ENCODE measurements at places on chromosomes 2 and 18. TPM values are rescaled to one million over a fixed set of nuclear protein-coding genes. Genes with fewer than 3 reads are reported as not detected.

The ACMSD gene
- total RNA-seq: not detected

DNA sequence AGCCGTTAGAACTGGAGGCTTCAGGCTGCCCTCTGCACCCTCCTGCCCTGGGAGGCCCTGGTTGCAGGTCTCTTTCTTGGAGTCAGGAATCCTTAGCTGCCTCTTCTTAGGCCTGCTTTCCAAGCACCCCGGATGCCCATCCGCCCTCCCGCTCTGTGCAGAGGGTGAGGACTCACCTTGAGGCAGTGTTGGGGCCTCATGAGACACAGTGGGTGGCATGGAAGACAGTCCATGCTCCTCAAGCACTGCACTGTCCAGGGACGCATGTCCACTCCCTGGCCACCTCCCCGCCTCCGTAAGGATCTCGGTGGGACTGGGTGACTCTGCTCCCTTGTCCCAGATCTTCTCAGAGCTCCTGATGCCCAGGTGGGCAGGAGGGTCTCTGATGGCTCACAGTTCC, 5.7 kb upstream of the TRAF3IP1 start:
- DNase-seq: no peak

- no peak for DNase-seq
Measured at GRCh38 chr2:70785137-70785911, 5.1 kb downstream of the FIGLA start.

The EGR4 gene
- total RNA-seq: 1.2 TPM

DNA sequence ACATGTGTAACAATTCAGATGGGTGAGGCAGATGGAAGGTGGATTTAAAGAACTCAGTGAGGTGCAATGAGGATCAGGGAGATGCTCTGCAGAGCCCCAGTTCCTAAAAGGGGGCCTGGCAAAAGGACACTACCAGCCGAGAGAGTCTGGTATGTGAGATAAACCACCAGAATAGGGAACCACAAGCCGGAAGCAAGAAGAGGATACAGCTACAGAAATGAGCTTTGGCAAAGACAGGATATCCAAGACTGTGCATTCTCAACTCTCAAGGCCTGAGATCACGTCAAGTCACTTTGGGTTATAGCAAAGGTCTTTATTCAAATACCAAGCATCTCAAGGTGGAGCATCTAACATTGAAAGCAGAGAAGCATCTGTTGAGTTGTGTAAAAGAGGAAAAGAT, 293.5 kb downstream of the ARHGAP15 start:
- DNase-seq: no peak

DNA sequence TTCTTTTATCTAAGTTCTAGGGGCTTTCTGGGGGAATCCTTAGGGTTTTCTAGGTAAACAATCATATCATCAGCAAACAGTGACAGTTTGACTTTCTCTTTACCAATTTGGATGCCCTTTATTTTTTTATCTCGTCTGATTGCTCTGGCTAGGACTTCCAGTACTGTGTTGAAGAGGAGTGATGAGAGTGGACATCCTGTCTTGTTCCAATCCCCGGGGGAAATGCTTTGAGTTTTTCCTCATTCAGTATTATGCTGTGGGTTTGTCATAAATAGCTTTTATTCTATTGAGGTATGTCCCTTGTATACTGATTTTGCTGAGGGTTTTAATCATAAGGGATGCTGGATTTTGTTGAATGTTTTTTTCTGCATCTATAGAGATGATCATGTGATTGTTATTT, 549.5 kb downstream of the EPHA4 start:
- DNase-seq: no peak

DNA sequence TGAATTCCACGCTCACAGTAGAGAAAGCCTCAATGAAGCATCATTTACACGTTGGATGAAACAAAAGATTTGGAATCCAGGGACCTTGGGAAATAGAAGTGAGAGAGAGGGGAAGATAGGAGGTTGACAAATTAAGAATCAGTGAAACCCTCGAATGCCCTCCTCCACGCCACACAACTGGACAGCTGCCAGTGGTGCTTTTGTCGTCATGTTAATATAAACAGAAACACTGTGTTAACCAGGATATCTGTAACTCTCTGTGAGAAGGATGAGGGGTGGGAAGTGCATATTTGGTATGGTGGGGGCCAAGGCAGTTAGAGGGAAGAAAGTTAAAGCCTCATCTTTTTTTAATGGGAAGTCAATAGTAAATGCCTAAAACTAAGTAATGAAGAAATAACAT, 108.7 kb downstream of the GFPT1 start:
- DNase-seq: no peak

DNA sequence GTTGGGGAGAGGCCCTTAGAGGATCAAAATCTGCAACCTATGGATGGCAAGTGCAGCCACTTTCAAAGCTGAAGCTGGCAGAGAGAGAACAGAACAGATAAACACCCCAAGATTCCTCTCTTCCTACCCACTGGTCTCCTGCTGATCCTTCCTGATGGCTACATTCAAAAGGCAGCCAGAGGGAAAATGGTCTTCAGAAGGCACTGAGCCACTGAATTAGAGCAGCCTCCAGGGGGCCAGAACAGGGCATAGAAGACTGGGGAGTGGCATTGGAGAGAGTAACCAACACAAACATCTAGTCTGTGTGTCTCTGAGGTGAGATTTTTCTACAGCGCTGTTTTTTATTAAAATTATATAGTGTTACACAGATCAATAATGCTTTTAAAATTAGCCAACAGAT, 432.6 kb downstream of the PARD3B start:
- DNase-seq: no peak

GRCh38 chr2:20190170-20190569, 34.8 kb downstream of the SDC1 start:
- DNase-seq: no peak

DNA sequence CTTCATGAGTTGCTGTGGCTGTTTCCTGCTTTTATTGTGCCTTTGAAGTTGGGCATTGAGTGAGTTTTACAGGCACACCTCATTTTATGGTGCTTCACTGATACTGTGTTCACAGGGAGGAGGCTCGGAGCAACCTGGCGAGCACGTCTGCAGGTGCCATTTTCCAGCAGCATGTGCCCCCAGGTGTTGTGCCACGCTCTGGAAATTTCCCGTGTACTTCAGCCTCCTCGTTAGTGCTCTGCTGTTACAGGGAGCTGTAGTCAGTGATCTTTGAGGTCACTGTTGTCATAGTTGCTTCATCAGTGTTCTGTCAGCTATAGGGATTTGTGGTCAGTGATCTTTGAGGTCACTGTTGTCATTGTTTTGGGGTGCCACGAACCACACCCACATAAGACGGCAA, 20.1 kb downstream of the CTDP1 start:
- no peak for DNase-seq

The FANCL gene
- total RNA-seq: 37.4 TPM

DNA sequence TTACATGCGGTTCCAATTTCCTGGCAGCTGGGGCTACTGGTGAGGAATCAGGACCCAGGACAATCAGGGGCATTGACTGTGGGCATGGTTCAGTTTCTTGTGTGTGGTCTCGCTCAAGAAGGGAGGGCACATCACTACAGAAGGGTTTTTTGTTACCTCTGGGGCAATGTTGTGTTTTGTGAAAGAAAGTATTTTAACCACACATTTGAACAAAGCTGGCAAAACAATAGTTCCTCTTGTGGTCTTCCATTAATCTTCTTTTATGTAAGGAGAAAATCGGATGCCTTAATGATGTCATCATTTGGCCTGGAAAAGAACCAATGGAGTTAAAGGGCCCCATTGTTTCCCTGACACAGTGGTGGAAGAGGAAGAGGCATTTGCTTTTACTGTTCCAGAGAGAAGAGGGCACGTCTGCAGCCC, 197.4 kb downstream of the SH3BP4 start:
- DNase-seq: peak; percentile 24

GRCh38 chr2:229407170-229407569, 136.1 kb upstream of the PID1 start:
- no peak for DNase-seq

GRCh38 chr2:189350540-189351209, 90.6 kb upstream of the WDR75 start:
- DNase-seq: no peak

GRCh38 chr2:74168739-74169138, 9.9 kb downstream of the MOB1A start:
- no peak for DNase-seq

- DNase-seq: no peak
Measured at GRCh38 chr18:46060359-46060841, 11.7 kb downstream of the PSTPIP2 start.

GRCh38 chr2:108988796-108989713, at the start of gene EDAR:
Gene EDAR, minus strand, starts transcription at chr2:108989220. Its CDS starts 58,206 bp downstream, at chr2:108931014.
- no peak for DNase-seq

GRCh38 chr18:35672897-35673296, 91.4 kb downstream of the GALNT1 start:
- no peak for DNase-seq

GRCh38 chr2:28377984-28378678, 14.5 kb upstream of the FOSL2 start:
- DNase-seq: no peak

- DNase-seq: no peak
Measured at GRCh38 chr2:184756161-184756560, 157.8 kb downstream of the ZNF804A start.

The SERPINB4 gene
- 0.17 TPM for total RNA-seq

DNA sequence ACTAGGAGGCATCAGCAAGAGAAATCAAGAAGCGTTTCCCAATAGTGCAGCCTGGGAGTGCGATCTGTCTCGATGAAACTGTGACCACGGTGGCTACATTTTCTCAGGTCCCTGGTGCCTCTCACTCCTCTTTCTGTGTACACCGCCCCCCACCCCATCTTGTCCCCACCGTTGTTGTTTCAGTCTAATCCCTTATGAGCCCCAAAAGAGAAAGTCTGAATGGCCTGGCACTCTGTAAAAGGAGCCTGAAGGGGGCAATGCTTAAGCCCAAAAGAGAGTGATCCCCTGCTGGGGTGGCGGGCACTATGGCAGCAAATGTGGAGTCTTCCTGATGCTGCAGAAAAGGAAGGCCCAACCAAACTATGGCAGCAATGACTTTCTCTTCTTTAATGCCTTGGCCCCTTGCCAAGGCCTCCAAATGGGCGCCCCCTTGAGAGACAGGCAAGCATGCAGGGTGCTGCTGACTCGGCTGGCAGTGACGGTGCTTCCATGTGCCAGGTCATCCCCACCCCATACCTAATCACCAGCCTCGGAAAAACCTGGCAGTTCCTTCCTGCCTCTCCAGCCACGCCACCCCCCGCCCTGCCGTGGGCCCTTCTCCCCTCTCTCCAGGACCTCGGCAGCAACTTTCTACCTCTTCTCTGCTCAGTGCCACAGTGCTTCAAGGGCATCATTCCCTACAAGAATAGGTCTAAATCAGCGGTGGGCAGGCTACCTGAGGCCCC, 123.0 kb downstream of the CYP26B1 start:
- DNase-seq: peak; percentile 64

DNA sequence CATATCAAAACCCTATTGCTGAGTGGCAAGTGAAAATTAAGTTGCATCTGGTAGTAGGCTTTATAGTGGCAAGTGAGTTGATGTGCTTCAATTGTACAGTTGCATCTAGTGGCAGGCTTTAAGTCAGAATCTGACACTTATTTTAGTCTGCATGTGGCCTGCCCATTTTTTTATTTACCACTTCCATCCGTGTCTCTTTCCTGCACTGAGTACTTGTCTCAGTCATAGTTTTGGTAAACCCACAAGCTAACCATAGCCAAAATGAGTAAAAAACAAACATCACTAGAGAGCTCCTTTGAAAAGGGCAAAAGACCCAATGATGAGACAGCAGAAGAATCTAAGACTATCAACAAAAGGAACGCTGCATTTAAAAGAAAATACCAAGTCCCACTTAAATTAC, 96.0 kb upstream of the CRACDL start:
- no peak for DNase-seq

DNA sequence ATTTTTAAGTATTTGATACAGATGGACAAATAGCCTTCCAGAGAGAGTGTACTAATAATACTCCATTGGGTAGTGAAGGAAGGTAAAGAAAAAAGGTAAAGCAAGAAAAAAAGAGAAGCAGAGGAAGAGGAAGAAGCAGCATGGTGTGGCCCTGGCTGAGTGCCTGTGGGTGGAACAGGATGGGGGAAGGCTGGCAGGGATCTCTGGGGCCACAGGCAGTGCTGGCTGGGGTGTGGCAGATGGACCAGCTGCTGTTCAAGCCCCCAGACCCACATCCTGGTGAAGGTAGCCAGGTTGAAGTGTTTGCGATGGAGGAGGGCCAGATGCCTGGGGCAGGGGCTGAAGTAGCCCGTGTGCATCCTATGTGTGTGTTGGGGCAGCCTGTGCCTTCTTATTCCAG, 79.0 kb downstream of the DYSF start:
- DNase-seq: no peak

The TSPYL6 gene
- not detected for total RNA-seq

DNA sequence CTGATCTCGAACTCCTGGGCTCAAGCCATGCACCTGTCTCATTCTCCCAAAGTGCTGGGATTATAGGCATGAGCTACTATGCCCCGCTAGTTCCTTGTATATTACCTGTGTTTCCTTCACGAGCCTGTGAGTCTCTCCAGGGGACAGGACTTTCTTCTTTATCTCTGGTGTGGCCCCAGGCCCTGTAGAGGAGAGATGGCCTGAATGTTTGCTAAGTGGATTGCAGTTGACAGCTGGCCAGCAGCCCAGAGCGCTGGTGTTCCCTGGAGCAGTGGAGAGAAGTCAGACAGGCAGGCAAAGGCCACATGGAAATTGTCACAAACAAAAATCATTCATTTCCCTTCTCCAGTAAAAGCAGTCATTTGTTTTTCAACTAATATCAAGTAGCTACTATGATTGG, 17.9 kb downstream of the LPIN1 start:
- no peak for DNase-seq

The DNAJC5G gene
- not detected for total RNA-seq

DNA sequence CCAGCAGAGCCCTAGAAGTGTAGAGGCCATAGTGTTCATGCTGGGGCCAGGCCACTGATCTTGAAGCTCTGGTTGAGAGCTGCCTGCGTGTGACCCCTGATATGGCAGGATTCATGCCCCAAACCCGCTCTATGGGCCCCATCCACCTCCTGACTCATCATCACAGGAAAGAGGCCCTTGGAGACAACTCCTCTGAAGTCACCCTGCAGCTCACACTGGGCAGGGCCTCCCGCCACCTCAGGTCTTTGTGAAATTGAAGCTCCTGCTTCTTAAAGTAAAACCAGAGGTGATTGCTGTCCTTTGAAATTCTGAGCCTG, 12.0 kb upstream of the TUBB6 start:
- no peak for DNase-seq

The NEU4 gene
- total RNA-seq: 0.19 TPM

DNA sequence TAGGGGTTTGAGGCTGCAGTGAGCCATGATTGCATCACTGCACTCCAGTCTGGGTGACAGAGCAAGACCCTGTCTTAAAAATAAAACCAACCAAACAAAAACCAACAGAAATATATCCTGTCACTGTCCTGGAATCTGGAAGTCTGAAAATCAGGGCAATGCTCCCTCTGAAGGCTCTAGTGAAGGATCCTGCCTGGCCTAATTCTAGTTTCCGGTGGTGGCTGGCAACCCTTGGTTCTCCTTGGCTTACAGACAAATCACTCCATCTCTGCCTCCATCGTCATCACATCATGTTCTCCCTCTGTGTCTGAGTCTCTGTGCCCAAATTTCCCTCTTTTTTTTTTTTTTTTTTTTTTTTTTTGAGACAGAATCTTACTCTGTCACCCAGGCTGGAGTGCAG, 15.9 kb upstream of the VPS4B start:
- no peak for DNase-seq

GRCh38 chr2:171136024-171136423, 24.7 kb downstream of the TLK1 start:
- no peak for DNase-seq

Data from type B pancreatic cell (in vitro differentiated cells).